ENCODE measurements at places on chromosomes 7 and 10.

DNA sequence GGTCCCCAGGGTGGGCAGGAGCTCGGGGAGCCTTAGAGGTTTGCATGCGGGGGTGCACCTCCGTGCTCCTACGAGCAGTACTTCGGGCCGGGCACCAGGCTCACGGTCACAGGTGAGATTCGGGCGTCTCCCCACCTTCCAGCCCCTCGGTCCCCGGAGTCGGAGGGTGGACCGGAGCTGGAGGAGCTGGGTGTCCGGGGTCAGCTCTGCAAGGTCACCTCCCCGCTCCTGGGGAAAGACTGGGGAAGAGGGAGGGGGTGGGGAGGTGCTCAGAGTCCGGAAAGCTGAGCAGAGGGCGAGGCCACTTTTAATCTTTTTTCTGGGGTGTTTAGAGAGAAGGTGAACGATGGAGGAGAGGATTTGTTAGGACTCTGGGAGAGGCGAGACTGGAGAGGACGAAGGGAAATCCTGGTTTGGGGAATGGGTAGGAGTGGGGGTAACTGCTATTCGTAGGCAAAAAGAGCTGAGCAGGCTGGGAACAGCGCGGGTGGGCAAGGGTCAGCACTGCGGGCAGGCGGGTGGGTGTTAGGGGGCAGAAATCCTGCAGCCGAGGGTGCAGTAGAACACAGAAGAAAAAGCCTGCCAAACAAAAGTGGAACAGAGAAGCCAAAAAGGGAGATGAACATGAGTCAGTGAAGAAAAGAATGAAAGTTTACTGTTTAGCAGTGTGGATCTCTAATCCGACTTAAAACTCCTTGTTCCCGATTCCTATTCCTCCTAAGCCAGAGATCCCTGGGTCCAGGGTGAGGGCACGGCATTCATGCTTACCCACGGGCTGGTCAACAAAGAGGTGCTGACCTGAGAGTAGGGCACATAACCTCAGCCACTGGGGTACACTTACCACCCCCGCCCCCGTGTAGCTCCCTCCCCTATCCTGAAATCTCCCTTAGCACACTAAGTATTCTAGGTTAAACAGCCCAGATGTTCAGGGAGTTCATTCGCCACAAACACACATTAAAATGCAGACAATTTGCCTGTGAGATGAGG, 26.9 kb downstream of the PRSS2 start:
- no peak for DNase-seq

GRCh38 chr10:18268005-18268404, 127.8 kb downstream of the CACNB2 start:
- DNase-seq = no peak

DNA sequence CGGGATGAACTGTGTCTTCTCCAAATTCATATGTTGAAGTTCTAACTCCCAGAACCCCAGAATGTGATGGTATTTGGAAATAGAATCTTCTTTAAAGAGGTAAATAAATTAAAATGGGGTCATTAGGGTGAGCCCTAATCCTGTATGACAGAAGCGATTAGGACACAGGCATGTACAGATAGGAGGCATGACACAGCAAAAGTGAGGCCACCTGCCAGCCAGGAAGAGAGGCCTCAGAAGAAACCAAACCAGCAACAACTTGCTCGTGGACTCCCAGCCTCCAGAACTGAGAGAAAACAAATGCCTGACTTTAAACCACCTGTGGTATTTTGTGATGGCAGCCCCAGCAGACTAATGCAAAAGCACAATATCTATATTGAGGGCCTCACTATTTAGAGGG, 214.3 kb downstream of the NEBL start:
- DNase-seq = no peak

DNA sequence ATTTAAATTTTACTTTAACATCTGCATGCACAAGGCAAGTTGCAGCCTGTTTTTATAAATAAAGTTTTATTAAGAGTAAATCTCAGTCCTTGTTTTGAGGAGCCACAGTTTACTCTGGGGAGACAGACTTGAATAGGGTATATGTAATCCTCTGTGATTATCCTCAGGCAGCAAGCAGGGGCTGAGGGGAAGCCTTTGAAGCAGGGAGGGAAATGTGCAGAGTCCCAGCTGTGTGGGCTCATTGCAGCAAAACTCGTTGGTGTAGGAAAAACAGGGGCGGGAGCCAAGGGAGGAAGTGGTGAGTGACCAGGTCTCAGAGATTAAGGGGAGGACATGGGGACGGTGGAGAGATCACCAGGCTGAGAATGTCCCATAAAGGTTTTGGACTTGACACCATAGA, 34.3 kb upstream of the SMC3 start:
- no peak for DNase-seq

- no peak for DNase-seq
These were observed 472.9 kb upstream of the PCDH15 start for GRCh38 chr10:55273946-55274345.

- DNase-seq = peak; percentile 81
These were observed 578 bp downstream of the ZMYND11 start for GRCh38 chr10:135601-136464.

DNA sequence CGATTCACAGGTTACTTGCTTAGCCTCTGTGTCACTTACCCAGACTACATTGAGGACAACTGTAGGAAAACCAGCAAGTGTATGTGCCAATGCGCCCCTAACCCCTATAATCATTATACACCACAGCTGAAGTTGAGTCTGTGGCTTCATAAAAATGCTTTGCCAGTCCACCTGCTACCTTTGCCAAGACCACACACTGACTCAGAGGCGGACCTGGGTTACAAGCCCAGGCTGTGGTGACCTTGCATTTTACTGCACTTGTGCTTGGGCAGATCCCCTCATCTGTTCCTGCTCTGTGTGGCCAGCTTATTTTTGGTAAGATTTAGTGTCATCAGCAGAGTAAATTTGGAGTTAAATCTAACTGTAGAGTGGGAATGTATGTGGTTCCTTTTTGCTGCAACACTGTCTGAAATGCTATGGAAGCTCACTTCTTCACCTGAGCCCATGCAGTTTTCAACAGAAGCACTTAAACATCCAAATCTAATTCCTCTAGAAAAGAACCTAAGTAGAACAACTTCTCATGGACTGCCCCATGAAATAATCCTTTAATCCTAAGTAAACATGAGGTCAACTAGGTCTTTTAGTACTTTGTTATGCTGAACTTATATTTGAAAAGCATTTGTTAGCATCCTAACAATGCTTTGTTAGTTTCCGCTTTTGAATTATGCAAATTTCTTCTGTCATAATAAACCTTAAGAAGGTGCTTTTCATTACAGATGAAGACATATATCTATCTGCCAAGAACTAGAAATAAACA, 96.2 kb upstream of the AMPH start:
- DNase-seq = no peak

GRCh38 chr10:92969151-92969550, 91.4 kb upstream of the CYP26C1 start:
- DNase-seq = no peak

GRCh38 chr10:112261281-112261822, 21.8 kb upstream of the TECTB start:
- no peak for DNase-seq

DNA sequence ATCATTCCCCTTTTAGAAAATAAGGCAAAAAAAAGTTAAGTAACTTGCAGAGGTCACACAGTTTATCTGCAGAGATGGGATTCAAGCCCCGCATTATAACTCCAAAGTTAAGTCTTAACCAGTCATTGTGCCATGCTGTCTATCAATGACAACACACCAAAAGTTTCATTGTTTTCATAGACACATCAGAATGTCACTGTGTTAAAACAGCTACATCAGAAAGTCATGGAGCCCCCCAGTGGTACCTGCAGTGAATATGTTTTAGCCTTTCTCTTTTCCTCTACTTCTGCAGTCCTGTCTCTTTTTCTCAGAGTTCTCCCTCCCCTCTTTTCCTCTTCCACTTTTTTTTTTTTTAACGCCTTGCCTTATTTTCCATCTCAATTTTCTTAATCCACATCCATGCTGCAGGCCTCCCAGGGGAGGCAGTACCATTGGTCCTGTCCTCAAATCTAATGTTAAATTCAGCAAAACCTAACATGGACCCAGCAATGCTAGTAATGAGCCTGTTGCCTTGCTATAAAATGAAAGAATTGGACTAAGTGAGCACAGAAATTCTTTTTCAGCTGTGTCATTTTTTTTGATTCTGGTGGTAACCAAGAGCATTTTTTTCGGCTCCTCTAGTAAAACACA, 3.8 kb upstream of the NRCAM start:
- no peak for DNase-seq

GRCh38 chr10:17850501-17850900, 41.4 kb downstream of the MRC1 start:
- no peak for DNase-seq

DNA sequence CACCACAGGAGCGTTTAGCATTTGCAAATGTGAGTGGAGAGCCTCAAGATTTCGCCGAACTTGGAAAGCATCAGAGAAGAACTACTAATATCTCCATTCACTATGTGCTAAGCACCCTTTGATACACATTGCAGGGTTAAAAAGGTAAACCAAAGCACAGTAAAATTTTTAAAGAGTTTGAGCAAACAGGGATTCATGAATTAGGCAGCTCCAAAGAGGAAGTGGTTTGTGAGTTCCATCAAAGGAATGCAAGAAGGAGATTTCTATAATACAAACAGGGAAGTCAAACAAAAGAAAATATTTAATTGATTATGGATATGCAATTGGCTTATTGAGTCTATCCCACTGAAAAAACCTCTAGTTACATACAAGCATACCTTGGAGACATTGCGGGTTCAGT, 81.1 kb upstream of the TMEM72 start:
- no peak for DNase-seq

DNA sequence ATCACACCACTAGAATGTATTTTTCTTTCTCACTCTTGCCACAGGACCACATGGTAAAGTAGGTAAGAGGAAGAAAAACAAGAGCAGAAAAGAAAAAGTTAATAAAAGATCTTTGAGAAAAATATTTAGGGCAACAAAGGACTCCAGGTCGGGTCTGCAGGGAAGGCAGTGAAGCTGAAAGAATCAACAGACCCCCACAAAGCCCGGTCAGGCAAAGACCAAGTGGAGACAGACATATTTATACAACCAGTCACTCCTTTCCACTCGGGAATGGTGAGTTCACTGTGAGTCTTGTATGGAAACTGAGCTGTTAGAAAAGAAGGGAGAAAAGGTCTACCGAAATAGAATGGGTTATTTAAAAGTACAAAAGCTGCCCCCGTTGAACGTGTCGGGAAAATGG, 28.0 kb downstream of the RSU1 start:
- no peak for DNase-seq

GRCh38 chr7:2104107-2104710, 128.5 kb downstream of the MAD1L1 start:
- DNase-seq = peak; percentile 88

DNA sequence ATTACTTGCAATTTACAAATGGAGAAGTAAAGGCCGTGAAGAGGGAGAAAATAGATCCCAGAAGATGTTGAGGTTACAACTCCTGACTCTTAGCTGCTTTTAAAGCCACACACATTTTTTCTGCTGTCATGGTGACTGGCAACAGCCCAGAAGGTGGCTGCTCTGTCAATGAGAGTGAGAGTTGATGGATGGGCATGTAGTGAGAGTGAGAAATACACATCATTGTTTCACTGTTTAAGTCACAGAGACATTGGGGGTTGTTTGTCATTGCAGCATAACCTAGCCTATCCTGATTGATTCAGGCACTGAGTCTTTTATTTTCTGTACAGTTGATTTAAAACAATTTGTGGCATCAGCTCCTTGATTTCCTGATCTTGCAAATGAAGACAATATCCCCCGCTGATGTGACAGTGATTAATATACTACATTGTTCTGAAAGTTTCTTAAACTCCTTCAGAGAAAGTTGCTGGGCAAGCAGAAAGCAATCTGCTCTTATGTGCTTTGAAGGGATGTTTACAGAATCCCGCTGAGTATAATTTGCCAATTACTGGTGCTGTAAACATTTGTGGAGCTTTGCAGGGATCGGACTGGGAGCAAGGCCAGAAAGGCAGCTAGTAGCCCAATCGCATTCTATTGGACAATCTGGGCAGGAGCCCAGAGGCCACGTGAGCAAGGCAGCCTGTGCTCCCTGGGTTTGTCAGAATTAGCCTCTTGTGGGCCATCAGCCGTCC, 229.6 kb downstream of the PRPF18 start:
- DNase-seq = no peak

- no peak for DNase-seq
These were observed 544.4 kb downstream of the IPMK start for GRCh38 chr10:57723305-57723704.

- no peak for DNase-seq
These were observed 4.1 kb upstream of the SGCE start for GRCh38 chr7:94660006-94660405.

DNA sequence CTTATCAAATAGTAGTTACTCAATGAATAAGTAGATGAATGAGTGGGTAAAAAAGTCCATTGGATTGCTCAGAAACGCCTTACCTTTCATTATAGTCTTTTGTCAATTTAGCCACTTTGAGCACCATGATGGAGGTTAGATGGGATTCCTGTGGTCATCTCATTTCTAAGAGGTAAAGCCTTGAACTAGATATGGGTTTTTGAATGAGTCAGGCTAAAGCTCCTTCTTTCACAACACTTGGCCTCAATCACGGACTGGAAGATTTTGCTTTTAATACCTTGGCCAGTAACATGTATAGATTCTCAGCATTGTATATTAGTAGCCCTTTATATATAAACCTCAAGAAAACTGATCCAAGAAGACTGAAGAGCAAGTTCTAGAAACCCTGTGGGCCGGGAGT, 99.7 kb upstream of the CCDC6 start:
- DNase-seq = no peak

DNA sequence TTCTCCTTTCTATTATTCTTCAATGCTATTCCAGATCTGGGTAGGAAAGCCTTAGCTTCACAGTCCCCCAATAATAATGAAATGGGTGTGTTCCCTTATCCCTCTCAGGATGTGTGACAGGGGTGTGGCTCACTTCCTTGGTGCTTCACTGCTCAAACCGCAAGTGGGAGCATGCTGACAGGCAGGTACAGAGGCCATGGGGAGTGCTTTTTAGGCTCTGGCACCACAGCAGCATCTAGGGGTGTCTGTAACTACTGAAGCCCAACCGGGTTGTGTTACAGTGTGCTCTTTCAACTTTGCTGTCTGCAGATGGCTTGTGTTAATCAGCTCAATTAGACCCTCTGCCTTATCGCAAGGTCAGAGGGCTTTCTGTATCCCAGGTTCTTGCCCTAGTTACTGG, 79.4 kb upstream of the CYP2C9 start:
- DNase-seq = no peak

DNA sequence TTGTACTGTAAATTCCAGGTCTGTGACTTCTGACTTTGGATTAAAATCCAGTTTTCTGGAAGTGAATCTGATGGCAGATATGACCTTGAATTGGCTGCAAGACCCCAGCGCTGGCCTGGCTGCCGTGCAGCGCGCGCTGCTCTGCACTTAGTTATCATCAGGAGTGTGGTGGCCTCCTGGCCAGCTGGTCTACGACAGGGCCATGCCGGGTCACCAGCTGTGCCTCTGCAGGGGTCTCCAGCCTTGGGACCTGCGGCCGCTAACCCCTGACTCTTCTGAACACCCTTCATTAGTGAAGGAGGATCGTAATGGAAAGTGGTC, 190.7 kb upstream of the SH2B2 start:
- DNase-seq = no peak

DNA sequence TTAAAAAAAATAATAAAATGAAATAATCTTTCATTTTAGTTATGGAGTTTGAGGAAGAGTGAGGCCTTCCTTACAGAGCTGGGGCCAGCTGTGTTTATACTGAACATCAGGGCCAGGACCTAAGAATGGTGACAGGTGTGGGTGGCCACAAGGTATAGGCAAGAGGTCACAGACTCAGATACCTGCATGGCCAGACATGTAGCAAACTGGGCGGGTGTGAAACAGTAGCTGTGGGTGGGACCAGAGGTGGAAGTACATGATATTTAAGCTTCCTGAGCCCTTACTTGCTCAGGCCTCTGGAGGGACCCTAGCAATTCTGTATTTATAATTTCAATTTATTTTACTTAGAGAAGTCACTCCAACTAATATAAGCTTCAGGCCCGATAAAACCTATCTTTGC, 27.7 kb upstream of the CAMK1D start:
- no peak for DNase-seq
